ENCODE measurements at places on chromosomes 12 and 14. TPM values are rescaled to one million over a fixed set of nuclear protein-coding genes. Genes with fewer than 3 reads are reported as not detected.

PHLDA1 gene
- total RNA-seq: 30.8 TPM

NCOR2 gene
- 297 TPM for total RNA-seq

DBX2 gene
- not detected for total RNA-seq

GLS2 gene
- total RNA-seq: not detected

DNA sequence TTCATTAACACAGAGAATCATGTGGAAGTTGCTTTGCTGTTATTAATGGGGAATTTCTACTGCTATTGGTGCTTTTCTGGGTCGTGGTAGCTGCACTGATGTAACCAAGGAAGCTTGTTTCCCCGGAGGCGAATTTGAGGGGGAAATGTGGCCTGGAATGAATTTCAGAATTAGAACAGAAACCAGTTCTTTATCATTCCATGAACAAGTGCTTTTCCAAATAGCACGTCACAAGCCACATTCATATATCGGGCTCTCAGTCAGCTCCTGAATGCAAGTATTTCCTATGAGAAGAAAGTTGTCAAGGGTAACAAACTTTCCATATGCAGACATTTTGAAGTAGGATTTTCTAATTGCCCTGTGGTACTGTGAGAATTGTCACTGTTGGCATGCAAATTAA is 1353.2 kb downstream of the AACS start:
- DNase-seq: no peak

- no peak for DNase-seq
Measured at GRCh38 chr12:75864161-75864560, 167.4 kb downstream of the PHLDA1 start.

GRCh38 chr12:54980341-54980740 is 4.2 kb downstream of the TESPA1 start:
- no peak for DNase-seq

- DNase-seq: no peak
Measured at GRCh38 chr14:105026802-105027563, 6.1 kb upstream of the CDCA4 start.

DNA sequence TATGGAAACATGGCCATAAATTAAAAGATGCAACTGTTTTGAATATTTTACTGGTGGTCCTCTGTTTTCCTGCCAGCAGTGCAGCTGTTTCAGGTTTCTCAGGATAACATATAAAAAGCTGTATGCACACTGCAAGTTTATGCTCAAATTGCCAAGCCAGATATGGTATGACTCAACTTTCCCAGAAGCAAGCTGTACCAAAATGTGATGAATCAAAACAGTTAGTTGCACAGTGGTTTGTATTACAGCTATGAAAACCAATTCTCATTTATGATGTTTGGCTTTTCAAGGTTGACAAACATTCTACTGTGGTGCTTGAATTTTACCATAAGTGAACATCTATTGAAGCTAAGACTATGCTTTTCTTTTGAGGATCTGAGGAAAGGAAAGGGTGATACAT is 15.5 kb downstream of the TRMT5 start:
- peak; percentile 81 for DNase-seq
